Mammary epithelial cell (primary cell): ENCODE measurements at places on chromosomes 12 and 14. TPM values are rescaled to one million over a fixed set of nuclear protein-coding genes. Genes with fewer than 3 reads are reported as not detected.

- no peak for DNase-seq
These were observed 4.0 kb downstream of the ASCL4 start for GRCh38 chr12:107778383-107779025.

DNA sequence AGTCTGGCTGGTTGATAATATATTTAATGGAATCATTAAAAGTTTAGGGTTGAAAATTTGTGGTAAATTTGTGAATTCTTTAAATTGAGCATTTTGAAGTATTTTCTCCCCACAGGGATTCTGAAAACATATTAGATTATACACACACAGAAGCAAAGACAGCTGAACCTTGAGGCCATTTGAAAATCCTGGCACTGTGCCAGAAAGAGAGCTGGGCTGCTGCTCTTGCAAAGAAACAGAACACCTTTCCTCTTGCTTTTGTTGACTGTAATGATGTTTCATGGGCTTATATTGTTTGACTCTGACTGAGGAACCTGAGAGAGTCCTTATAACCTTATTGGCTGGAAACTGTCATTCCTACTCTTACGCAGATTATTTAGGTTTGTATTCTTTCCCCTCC is 4.8 kb downstream of the RNF34 start:
- DNase-seq: no peak

- DNase-seq: no peak
These were observed 227.5 kb upstream of the LMO3 start for GRCh38 chr12:16833376-16834015.

DNA sequence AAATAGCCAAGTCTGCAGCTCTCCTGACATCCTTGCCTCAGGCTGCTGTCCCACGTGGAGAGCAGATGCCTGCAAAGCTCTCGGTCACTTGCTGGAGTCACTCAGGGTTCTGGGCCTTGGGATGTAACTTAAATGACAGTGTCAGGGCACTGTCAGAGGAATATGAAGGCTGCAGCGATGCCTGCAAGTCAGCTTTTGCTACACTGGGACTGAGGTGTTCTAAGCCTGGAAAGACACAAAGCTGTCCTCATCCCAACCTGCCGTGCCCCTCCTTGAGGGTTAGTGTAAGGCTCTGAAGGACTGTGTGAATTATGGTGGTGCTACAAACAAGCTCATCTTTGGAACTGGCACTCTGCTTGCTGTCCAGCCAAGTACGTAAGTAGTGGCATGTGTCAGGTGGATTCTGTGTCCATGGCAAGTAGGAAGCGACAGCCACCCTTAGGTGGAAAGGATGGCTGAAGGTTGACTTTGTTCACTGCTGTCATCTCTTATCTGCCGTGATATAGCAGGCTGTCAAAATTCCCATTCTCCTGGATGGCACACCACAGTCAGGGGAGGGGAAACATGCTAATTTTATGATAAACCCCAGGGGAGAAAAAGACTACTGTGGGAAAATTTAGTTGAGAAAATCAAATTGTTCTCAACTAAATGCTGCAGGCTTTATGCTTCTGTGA is 79.9 kb downstream of the DAD1 start:
- DNase-seq: no peak

- peak; percentile 27 for DNase-seq
These were observed 28.8 kb downstream of the PAX9 start for GRCh38 chr14:36690311-36691040.

- DNase-seq: peak; percentile 37
These were observed 279.3 kb upstream of the DDHD1 start for GRCh38 chr14:53432378-53432802.

DNA sequence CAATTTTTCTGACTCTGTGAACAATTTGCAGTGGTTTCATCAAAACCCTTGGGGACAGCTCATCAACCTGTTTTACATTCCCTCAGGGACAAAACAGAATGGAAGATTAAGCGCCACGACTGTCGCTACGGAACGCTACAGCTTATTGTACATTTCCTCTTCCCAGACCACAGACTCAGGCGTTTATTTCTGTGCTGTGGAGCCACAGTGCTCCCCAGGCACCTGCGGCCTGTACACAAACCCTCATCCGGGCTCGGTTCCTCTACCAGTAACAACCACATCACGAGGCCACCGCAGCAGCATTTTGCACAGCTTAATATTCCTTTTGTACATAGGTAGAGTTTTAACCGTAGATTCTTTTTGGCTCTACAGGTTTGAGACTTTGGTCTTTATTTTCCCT is 397.4 kb upstream of the OR4E1 start:
- no peak for DNase-seq

DNA sequence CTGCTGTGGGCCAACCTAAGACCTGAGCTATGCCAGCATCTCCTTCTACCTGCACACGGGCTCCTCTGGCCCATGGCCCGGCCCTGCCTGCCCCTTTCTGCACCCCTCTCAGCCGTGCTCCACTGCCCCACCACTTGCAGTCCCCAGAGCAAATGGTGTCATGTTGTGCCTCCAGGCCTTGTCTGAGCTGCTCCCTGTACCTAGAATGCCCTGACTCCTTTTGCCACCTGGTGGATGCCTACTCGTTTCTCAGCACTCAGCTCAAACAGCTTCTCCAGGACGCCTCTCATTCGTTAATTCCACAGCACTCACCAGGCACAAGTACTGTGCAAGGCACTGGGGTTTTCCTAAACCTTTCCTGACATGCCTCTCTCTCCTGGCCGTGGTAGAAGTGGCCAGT is 63.2 kb upstream of the PNMA1 start:
- DNase-seq: no peak

The ARHGEF40 gene
- 11.5 and 15.2 TPM in 2 replicates for total RNA-seq
